GM12878 (cell line): ENCODE measurements at places on chromosomes 7 and 10.

DNA sequence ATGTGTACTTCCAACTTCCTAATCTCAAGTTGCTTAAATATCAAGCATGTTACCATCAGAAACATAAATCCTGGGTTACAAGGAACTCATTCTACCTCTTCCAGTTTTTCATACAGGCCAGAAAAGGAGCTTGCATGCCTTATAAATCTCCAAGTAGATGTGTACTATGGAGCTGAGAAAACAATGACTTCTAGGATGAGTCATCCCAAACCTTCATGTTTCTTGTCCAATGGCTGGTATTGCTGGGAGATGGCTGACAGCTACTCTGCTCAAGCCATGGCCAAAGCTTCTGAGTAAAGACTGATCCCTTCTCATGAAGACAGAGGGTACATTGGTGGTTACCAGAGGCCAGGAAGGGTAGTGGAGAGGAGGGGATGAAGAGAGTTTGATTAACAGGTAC lies 8.6 kb downstream of the RAPGEF5 start:
- no peak for DNase-seq

GRCh38 chr7:83306502-83306901 lies 143.8 kb upstream of the PCLO start:
- no peak for DNase-seq

DNA sequence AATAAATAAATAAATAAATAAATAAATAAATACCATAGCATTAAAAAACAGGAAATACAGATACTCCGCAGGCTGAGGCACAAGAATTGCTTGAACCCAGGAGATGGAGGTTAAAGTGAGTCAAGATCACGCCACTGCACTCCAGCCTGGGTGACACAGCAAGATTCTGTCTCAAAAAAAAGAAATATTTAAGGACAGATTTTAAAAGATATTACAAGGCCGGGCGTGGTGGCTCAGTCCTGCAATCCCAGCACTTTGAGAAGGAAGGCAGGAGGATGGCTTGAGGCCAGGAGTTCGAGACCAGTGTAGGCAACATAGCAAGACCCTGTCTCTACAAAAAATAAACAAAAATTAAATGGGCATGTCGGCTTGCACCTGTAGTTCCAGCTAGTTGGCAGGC lies 17.5 kb upstream of the SNX8 start:
- DNase-seq = no peak

DNA sequence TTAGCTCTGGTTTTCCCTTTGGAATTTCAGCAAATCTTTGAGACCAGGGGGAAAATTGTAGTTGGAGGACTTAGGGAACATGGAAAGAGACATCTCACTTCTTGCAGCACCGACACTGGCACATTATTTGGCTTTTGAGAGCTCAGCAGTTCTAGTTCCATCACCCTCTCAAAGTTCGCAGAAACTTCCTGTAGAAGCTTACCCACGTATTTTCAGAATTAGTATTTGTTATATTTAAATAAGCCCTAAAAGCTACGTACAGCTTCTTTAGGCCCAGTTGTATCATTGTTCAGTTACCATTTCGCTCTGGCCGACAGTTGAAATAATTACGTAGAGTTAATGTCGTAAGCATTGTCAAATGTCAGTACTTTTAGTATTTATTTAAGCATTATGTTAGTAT lies 13.4 kb downstream of the CEP55 start:
- no peak for DNase-seq

- no peak for DNase-seq
Observed at GRCh38 chr7:27929127-27929526, 189.2 kb downstream of the TAX1BP1 start.

- DNase-seq = no peak
Observed at GRCh38 chr10:86918022-86918471, 39.4 kb downstream of the MMRN2 start.

DNA sequence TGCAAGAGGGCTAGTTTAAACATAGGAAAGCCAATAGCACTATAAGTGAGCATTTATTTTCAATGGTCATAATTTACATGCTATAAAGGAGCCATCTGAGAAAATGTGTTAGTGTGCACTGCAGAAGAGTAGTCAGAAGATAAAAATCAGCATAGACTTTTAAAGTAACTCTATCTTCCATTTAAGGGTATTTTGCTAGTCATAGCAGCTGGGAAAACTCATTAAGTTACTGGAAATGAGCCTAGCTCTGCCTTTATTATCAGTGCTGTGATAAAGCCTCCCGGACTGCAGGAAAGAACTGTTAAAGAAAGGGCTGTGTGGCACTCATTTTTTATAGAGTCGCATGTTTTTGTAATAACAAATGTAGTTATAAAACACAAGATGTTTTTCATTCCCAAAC lies 825.8 kb upstream of the POM121L12 start:
- DNase-seq = no peak

DNA sequence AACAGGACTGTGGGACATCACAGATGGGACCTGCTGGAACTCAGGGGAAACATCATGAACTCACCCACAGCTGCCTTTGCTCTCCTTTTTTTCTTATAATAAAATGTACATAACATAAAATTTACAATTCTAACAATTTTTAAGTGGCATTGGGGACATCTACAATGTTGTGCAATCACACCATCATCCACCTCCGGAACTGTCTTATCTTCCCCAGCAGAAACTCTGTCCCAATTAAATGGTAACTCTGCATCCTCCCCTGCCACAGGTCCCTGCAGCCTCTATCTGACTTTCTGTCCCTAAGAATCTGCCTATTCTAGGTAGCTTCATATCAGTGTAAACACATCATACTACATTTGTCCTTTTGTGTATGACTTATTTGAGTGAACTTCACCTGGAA lies 19.4 kb upstream of the TMEM72 start:
- no peak for DNase-seq

DNA sequence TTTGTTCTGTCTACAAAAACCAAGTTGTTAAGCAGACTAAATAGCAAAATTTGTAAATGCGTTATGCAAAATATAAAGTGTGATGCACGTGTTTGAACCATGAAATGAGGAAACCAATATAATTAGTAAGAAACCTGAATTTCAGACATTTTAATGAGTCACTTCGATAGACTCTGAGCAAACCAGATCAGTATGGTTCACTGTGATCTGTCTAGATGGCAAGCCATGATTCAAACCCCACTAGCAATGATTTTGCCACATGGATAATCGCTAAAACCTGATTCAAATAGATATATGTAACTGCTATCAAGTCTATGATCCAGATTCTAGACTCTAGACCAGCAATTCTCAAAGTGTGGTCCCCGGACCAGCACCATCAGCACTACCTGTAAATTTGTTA lies 24.8 kb downstream of the ZC3HAV1 start:
- DNase-seq = no peak

DNA sequence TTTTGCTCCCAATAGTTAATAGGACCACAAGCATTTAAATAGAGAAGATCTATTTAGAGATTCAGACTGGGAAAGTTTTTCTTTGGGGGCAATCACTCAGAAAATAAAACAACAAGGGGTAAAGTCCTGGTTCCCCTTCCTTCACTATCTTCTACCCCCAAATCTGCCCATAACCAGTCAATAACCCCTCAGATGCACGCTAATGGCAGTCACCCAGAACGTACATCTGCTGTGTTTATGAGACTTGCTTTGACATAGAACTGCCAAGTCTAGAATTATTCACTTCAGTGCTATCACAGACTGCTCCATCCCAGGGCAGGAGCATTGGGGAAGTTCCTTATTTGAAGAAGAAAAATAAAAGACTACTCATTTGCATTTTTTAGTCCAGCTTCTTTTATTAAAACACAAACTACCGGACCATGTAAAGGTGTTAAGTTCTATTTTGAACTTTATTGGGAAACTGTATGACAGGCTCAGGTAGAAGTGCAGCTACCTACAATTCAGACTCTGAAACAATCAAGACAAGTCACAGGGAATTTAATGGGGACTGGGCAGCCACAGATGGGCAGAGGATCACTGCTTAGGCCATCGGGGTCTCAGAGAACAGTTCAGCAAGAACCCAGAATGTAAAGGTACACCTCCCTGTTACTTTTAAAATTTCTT lies 38.4 kb downstream of the ANK3 start:
- DNase-seq = peak; percentile 40

GRCh38 chr7:40595129-40595528 lies 460.3 kb downstream of the SUGCT start:
- DNase-seq = no peak

DNA sequence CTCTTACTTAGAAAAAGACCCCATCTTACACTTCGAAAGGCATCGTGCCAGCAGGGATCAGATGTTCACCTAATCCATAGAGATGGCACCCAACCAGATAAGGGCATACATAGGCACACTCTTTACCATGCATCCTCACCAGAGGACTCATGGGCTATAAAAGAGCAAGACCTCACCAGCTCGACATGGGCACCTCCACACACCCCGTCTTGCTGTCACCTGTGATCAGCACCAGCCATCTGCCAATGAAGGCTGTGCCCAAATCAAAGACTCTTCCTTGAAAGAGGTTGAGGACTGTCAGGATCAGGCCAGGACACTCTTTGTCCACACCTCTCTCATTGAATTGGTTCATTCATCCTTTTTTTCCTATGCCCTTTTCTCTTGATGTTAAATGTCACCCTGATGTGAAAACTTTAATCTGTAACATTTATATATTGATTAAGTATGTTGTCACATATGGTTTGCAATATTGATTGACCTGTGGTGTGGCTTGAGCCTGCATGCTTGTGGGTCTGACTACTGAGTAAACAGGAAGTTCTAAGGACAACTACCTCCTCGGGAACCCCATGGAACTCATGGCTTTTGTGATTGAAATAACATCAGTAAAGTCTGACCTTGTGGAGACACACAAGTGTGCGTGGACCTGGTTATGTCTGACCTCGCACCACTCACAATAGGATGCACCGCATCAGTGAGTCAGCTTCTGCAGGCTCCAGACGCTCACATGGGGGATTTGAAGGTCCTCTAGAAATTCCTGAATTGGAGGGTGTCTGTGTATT lies 75.5 kb downstream of the HTR5A start:
- DNase-seq = no peak

- DNase-seq = no peak
Observed at GRCh38 chr10:60031183-60031582, 124.8 kb upstream of the CCDC6 start.

DNA sequence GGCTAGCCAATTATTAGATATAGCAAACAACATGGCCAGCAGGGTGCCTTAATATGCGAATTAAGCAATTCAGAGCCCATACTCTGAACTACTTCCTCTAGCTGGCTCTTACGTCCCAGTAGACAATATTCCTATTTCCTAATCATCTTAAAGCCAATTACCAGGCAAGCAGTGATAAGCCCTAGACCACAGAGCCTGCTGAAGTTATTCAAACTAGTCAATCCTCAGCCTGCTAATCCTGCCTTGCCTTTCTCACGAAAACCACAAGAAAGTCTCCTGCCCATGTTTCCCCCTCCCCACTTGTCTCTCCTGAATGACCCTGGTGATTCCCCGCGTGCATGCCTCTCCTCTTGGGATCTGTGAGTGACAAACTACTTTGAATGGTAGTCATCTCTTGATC lies 86.8 kb upstream of the CACNA2D1 start:
- DNase-seq = no peak

DNA sequence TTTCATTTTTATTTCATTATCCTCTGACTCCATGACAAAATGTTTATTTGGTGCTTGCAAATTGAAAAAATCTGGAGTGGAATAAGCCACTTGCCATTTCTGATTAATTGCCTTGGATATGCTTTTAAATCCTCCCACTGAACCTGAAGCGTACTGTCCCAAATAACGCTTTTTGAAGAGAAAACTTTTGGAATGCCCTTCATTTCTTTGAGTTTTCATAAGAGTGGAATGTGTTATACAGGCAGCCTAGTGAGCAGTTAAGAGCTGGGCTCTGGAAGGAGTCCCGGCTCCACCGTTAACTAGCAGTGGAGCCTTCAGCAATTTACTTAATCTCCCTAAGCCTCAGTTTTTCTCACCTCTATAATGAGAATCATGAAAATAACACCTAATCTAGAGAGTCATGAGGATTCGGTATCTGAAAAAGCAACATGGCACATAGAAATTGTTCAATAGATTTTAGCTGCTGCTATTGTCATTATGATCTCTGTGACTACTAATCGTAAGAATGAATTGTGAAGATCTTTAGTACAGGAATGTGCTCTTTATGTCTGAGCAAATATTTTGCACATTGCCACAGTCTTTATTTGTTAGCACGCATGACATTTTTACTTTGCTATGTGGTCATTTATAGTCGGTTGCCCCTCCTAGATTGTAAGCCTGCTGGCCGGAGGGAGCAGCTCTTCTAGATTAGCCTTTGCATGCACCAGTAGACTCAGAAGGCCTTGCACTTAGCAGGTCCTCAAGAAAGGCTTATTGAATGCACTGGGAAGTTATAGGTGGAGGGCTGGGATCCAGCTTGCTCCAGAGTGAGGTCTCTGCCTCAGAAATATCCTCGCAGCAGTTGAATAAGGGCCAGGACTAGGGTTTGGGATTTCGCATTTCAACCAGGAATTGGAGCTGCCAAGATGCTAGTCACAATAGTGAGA lies 59.4 kb downstream of the PLCE1 start:
- no peak for DNase-seq

- peak; percentile 47 for DNase-seq
Observed at GRCh38 chr7:157386979-157387800, 50.4 kb downstream of the DNAJB6 start.

DNA sequence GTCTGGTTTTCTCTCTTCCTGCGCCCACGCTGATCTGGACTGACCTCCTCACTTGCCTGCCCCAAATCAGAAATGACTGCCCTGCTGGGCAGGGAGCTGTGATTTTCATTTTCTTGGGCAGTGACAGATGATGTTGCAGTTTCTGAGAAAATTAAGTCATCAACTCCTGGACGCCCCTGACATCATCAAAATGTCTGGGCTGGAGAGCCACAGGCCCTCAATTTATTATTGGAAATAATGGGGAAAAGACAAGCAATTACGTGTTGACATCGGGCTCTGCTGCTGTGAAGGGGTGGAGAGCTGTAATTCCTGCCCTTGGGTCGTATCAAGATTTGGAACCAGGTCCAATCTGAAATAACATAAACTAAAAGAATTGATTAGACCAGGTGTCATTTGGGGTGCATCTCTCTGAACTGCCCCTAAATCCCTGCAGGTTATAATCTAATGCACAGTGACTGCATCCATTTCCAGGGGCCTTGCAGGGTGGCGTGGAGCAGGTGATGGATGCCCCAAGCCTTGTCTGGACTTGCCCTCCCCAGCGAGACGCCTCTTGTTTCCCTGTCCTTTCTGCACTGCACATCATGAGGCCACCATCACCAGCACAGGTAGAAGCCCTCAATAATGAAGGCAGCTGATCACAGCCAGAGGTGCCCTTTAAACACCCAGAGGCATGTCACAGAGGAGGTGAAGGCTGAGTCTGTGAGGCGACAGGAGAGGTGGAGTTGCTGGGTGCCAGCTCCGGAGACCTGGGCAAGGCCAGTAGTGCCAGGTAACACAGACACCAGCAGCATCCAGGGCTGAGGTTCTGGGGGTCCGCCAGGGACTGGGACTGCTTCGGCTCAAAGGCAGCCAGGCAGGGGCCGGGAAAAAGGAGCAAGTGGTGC lies 98.7 kb downstream of the HTR5A start:
- no peak for DNase-seq

GRCh38 chr10:33388382-33388781 lies 53.9 kb upstream of the NRP1 start:
- no peak for DNase-seq

GRCh38 chr7:94997547-94997946 lies 90.2 kb downstream of the PPP1R9A start:
- no peak for DNase-seq

GRCh38 chr10:85124603-85125051 lies 796.2 kb downstream of the CCSER2 start:
- DNase-seq = no peak

- no peak for DNase-seq
Observed at GRCh38 chr7:30144657-30145306, 10.0 kb downstream of the MTURN start.

- DNase-seq = no peak
Observed at GRCh38 chr10:28909875-28910274, 232.6 kb downstream of the BAMBI start.

- DNase-seq = no peak
Observed at GRCh38 chr7:138903186-138903820, 77.9 kb downstream of the KIAA1549 start.
